ENCODE measurements at places on chromosomes 1 and 21.
A peak's percentile ranks its signal among the peaks of the same experiment; 100 is the strongest.

DNA sequence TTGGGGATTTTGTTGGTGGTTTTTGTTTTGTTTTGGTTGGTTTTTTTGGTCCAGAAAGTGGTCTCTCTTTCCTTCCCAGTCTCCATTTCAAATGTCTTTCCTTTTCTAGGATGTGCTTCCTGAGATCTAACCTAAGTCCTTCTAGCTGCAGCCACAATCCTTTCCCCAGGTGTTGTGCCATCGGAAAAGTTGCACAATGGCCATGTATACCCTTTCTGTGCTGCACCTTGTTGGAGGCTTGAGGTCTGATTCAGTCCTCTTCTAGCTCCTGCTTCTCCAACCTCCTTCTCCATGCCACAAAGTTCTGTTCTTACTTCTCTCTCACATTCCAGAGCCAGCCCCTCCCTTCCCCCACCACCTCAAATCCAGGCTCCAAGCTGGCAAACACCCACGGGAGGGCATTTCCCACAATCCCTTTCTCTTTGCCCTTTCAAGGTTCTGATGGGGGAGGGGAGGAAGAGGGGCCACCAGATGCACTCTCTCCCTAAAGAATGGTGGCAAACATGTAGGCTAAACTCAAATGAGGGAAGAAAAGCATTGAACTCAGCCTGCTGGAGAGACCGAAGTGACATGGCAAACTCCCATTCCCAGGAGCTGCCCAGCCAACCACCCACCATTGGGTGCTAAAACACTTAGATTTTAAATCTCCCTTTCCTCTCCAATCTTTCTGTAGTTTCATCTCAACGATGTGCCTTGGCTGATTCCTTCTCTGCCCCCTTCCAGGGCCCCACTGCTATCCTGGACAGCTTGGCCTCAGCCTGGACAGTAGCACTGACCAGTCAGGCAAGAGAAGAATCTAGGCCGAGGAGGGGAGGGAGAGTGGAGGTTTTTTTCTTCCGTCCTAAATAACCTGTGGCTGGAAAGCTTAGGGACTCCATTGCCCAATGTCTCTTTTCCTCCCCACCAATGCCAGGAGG is 2.9 kb downstream of the KCNJ10 start:
- no peak for DNase-seq

DNA sequence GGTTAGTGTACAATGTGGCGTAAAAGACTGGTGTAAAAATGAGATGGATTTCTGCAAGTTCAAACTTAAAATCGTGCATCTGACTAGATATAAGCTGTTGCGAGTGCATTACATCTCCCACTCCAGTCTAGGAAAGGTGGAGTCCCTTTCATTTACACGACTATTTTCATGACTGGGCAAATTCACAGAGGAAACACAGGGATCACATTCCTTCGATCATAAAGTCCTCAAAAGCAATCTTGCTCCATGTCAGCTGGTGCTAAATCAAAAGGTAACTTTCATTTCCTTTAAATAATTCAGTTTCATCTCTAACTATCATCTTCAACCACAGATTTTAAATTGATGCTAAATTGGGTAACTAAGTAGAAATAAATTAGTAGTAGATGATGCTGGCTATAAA is 100.0 kb downstream of the HLCS start:
- DNase-seq = no peak

DNA sequence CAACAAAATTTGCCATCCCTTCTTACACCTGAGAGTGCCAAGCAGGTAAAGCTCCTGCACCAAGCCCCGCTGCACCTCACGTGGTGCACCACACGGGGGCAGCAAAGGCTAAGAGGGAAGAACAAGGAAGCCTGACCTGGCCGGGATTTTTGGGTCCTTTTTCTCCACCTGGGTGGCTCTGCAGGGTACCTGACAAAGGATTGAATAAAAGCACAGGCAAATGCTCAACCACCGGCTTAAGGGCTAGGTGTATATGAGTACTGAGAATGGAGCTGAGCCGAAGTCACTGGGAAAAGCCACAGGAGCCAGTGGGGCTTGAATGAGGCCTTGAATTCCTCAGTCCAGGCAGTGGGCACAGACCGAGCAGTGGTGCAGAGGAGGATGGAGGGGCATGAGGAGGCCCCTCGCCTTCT is 36.4 kb downstream of the ZNF697 start:
- DNase-seq = peak; percentile 62

DNA sequence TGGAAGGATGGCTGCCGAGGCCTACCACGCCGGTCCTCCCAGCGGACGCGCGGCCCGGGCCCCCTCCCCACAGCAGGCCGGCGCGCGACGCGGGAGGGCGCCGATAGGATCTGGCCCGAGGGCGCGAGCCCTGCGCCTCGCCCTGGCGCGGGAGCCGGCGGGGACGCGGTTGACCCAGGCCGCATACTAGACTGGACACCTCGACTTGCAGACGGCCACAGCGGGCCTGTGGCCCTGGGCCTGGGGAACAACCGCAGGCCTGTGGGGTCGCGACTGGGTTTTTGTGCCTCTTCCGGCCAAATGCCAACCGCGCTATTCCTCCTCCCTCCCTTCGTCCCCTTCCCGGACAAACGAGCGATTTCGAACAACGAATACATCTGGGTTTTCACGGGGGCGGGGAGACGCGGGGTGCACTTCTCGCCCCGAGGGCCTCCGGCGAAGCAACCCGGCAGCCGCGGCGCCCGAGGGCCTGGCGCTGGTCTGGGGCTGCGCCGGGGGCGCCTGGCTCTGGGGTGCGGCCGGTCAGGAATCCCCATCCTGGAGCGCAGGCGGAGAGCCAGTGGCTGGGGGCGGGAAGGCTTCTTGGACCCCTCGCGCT is 2.4 kb downstream of the NHLH2 start:
- DNase-seq = no peak

GRCh38 chr1:18693256-18694098 is 62.8 kb downstream of the PAX7 start:
- DNase-seq = no peak

- no peak for DNase-seq
These were observed 94.8 kb upstream of the USP24 start for GRCh38 chr1:55309786-55310504.

DNA sequence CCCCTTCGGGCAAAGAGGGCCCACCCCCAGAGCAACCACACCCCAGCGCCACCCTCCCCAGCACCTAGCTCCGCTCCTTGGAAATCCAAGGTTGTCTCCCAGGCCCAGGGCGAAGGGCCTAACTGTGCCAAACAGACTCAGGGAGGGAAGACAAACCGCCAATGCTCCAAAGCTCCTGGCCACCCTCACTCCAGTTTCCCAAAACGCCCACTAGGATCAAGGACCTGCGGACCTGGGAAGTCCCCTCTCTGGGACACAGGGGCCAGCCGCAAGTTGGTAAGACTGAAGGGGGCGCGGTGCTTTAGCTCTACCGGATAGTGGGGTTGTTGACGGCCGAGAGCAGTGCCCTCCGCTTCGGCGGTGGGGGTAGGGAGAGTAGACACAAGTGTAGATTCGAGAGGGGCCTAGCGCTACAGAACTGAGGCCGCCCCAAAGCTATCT is 581 bp downstream of the IRF6 start:
- no peak for DNase-seq

- DNase-seq = no peak
These were observed 59.3 kb downstream of the LAMC2 start for GRCh38 chr1:183245357-183245756.

DNA sequence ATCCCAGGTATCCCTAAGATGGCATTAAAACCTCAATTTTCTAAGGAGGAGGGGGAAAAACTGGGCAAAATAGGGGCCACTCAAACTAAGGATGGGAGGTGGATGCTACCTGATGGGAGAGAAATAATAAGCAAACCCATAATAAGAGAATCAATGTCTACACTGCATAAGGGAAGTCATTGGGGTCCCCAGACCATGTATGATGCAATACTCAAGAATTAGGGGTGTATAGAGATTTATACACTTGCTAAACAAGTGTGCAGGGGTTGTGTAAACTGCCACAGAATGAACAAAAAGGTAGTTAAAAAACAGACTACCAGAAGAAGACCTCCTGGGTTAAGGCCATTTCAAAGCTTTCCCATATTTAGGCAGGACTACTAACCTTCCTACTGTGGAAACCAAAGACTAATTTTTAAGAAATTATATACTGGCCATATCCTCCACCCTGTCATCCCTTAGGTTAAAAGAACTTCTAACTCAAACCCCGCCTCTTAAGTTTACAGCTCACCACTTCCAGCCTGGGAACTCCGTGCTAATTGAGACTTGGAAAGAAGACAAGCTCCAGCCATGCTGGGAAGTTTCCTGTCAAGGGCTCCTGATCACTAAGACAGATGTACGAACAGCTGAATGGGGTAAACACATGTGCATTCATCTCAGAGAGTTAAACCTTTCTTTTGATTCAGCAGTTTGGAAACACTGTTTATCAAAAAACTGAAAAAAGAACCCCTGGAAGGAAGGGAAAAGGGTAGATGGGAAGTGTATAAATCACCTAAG is 64.4 kb upstream of the TLR5 start:
- DNase-seq = no peak

DNA sequence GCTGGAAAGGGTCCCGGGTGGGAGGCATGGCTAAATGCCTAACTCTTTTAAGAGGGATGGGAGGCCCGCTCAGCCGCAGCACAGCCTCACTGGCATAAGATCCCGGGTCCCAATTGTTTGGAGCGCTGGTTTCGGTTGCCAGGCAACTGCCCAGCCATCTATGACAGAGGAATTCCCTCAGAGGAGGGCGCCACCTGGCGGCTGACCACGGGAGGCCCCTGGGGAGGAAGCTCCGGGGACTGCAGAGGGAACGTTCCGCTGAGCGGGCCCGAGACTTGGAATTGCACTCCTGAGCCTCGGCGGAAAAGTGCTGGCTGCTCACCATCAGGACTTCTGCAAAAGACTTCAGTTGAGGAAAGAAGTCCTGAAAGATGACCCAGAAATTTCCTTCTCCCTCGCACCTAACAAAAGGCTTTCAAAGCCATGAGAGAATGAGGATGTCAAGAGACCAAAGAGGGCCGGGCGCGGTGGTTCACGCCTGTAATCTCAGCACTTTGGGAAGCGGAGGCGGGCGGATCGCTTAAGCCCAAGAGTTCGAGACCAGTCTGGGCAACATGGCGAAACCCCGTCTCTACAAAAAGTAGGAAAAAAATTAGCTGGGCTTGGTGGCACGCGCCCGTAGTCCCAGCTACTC is 1.1 kb upstream of the ELAPOR1 start:
- DNase-seq = peak; percentile 89

GRCh38 chr1:53822931-53823330 is 15.2 kb downstream of the NDC1 start:
- no peak for DNase-seq

- no peak for DNase-seq
These were observed 179.2 kb downstream of the NFIA start for GRCh38 chr1:61261595-61261994.

DNA sequence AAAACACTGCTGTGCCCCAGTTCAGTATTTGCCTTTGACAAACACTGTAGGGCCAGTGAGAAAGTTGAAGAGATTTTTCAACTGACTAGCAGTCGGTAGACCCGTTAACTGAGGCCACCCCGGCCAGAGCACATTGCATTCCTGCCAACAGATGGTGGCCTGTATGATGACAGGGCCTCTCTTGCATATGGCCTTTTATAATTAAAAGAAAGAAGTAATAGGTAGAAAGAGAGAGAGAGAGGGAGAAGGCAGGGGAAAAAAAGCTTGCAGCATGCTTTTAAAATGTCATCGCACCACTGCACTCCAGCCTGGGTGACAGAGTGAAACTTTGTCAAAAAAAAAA is 4.7 kb upstream of the C1orf174 start:
- DNase-seq = no peak

GRCh38 chr21:45286671-45287437 is 841 bp downstream of the POFUT2 start:
- DNase-seq = no peak

DNA sequence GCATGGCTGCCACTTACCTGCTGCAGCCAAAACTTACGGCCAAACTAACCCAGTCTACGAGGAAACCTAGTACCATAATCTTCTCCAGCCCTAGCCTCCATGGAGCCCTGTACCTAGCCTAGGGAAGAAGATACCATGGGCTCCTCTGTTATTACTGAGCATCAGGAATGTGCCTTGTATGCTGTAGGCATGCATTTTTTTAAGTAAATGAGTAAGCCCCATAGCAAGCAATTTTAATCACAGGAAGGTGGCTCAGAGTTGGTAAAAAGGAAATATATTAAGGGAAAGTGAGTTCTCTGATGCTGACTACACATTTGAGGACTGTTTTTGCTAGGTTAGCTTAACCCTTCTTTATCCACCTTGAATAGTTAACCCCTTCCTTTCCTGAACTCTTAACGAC is 21.2 kb downstream of the NFASC start:
- DNase-seq = no peak

- DNase-seq = no peak
These were observed 87.9 kb upstream of the HMCN1 start for GRCh38 chr1:185646202-185646683.

DNA sequence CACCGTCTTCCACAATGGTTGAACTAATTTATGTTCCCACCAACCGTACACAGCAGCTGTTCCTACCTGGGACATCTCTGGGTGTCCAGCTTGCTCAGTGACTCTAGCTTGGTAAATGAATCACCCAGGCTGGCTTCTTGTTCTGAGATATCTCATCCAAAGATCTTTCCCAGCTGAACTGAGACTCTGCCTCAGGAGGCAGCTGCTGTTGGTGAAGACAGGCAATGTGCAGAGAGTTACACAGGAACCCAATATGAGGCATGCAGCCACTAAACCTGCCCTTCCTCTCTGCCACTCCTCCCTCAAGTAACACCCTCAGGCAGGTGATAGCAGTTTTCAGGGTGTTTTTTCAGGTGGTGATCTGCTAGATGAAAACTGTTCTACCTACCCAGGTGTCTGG is 14.0 kb upstream of the FOXO6 start:
- no peak for DNase-seq

- no peak for DNase-seq
These were observed 614.3 kb downstream of the NCAM2 start for GRCh38 chr21:21612466-21612865.

DNA sequence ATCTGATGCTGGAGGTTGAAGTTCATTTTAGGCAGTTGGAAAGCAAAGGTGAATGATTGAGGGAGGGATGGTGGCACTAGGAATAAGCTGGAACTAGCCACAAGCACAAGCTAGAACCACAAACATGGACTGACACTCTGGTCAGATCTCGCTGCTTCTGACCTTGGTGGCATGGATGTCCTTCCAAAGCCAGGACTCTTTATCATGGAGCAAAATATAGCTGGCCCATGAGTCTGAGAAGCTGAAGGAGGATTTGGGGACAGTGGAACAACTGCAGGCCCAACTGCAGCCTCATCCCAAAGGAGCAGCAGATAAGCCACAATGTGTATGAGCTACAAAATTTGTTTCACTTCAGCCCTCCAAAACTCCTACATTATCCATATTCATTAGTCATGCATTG is 35.5 kb downstream of the SRSF11 start:
- DNase-seq = no peak

DNA sequence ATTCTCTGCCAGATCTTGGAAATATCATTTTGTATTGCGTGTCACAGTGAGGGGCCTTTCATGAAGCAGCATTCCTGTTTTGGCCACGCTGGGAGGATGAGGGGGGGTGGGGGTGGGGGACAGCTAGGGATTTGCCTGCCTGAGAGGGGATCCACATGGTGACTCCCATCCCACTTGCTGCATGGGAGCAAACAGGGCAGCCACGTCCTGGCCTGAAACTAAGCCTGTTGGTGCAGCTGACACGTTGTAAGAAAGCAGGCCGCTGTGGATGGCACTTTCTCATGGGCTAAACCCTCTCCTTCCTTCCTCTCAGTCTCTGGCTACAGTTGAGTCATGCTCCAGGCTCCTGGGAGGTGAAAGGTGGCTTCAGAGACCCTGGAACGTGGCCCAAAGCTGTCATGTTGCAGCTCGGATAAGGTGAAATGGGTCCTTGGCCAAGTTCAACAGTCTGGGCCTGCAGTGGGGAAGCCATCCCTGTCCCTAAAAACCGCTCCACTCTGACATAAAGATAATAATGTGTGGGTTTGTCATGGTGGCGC is 346.7 kb upstream of the VAMP3 start:
- DNase-seq = no peak

- DNase-seq = no peak
These were observed 131.0 kb upstream of the LMO4 start for GRCh38 chr1:87197641-87198040.
